Suppressor macrophage (primary cell): ENCODE measurements at places on chromosomes 13 and 19.

DNA sequence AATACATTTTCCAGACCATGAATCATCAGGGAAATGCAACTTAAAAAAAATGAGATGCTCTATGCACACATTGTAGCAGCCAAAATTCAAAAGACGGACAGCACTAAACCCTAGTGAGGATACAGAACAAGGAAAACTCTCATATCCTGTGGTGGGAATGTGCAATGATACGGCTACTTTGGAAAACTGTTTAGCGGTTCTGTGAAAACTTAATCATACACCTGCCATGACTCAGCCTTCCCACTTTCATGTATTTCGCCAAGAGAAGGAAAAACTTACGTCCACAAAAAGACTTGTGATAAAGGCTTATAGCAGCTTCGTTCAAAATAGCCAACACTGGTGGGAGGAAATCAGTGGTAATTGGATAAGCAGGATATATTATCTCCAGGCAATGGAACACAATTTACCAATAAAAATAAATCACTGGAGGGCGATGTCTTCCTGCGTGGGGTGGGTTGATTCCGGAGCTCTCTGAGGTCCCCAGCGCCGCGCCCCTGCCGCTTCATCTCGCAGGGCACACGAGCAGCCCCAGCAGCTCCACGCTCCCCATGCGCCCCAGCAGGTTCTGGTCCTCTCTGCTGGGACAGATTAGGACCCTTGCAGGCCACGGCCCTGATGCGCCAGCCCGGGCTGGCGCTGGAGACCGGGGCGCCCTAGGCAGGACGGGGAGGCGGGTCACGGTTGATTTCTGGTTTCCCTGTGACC is 97.2 kb upstream of the ARHGEF7 start:
- DNase-seq, result no peak

DNA sequence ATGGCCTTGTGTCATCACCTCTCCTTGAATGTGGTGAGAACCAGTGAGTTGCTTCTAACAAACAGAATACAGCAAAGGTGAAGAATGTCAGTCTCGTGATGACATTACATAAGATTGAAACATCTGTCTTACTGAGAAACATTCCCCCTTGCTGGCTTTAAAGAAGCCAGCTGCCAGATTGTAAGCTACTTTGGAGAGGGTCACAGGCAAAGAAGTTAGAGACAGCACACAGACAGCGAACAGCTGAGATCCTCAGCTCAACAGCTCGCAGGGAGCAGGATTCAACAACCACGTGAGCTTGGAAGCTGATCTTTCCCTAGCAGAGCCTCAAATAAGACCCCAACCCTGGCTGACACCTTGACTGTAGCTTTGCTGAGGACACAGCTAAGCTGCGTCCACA is 367.9 kb downstream of the LIG4 start:
- no peak for DNase-seq

- DNase-seq, result no peak
Measured at GRCh38 chr13:51764184-51765141, 39.5 kb downstream of the DHRS12 start.

- DNase-seq, result no peak
Measured at GRCh38 chr13:100361504-100361903, 227.1 kb downstream of the GGACT start.

GRCh38 chr19:45400192-45400591 is 4.7 kb downstream of the PPP1R13L start:
- no peak for DNase-seq

DNA sequence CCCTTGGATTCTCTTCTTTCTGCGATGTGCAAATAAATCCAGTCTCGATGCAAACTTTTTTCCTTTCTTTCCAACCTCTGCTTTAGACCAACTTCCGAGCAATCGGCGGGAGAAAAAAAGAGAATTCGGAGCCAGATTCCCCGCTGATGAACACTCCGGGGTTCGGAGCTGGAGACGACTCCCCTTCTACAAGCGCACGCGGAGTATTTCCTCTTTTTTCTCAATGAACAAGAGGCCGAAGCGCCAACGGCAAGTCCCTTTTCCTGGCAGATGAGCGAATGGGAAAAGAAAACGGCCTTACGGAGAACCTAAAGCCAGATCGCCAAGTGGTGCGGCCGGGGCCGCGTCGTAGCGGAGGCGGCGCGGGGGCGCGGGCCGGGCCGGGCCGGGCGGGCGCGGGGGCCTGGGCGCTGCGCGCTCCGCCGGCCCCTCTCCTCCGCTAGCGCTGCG is 250 bp downstream of the SPRY2 start:
- peak; percentile 89 for DNase-seq

- peak; percentile 66 for DNase-seq
Measured at GRCh38 chr13:48862572-48862971, 113.1 kb upstream of the FNDC3A start.

- no peak for DNase-seq
Measured at GRCh38 chr13:60787083-60787482, 390.1 kb downstream of the TDRD3 start.

DNA sequence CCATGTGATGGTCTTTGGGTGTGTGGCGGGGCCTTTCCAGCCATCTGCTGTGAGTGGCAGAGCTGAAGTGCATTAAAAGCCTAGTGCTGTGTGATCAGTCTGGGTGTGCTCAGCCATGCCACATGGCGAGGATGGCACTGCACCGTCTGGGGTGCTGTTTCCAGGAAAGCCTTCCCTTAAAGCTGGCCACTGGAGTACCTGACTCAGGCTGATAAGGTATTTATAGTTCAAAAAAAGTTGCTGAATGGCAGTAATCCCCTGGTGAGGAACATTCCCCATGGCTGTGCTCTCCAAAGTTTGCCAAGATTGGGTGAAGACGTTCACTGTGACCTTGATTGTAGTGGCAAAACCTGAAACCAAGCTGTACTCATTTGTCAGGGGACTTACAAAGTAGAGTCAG is 6.0 kb downstream of the GPI start:
- DNase-seq, result no peak

DNA sequence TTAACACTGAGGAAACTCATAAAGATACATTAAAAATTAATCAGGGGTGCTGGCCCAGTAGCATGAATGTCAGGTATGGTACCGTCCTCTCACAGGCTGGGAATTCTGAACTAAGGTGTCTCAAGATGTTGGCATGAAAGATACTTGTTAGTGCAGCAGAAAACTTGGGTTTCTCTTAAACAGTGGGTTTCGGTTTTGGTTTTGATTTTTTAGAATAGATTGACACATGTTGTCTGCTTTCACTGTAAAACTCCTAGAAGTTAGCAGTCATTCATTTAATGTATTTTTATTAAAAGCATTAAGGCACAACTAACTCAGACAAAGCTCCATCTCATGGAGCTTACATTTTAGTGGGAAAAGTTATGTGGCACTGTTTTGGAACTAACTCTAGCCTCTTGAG is 3.5 kb upstream of the OBI1 start:
- DNase-seq, result no peak

DNA sequence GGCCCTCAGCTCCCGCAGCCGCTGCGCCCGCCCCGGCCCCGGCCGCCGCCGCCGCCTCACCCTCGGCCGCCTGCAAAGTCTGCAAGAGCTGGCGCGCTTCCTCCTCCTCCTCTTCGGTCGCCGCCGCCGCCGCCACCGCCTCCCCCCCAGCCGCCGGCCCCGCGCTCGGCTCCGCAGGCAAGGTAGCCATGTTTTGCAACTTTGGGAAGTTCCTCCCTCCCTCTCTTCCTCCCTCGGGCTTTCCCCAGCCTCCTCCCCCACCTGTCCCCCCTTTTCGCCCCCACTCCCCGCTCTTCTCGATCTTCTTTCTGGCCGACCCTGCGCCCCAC is 433 bp downstream of the SIX5 start:
- no peak for DNase-seq

- no peak for DNase-seq
Measured at GRCh38 chr13:51978796-51979556, 32.3 kb downstream of the ATP7B start.

DNA sequence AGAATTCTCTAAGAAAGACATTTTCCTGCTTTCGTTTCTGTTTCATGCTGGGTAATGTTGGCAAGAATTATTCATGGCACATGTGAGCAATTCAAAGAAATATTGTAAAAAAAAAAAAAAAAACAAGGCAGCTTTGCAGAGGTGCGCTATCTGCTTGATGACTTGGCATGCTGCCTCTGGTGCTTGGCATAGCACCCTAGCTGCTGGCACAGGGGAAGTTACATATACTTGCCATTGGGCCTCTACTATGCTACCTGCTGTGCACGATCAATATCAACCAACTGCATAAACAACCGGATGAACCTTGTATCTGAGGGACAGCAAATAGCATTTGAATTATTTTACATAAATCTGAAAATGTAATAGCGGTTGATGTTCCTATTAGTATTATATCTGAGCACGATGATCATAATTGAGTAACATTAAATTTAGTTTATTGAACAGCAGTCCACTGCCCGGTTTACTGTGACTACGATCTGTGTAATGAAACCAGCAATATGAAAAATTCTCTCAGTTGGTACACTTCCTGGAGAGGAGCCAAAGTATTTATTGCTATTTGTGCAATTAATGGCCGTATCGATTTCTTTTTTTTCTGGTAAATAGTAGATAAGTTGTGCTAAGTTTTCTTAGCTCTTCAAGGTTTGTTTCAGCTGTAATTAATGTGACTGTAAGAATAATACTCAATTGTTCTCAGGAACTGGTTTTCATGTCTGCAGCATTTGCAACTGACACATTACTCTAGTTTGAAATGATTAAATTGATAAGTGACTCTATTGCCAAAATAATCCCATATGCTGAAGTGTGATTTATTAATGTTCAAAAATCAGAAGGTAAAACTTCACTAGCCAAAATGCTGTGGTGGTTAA is 717.3 kb downstream of the DACH1 start:
- DNase-seq, result no peak

- no peak for DNase-seq
Measured at GRCh38 chr13:31927219-31927653, 104.3 kb upstream of the FRY start.

GRCh38 chr19:9046694-9047093 is 36.5 kb upstream of the MUC16 start:
- no peak for DNase-seq

DNA sequence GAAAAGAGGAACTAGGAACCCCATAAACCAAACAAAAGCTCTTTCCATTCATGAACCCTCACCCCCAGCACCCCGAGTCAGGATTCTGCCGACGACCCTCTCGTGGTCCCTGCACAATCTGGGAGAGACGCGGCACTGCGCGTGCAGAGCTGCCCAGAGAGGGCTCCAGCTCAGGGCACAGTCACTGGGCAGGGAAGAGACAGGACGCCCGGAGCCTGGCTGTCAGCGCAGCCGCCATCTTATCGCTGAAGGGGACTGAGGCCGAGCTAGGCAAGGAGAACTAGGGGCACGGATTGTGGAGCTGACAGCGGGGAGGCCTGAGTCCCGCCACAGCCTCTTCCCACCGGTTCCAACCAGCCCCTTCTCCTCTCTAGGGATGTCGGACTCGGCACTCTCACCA is 349 bp downstream of the ZNF98 start:
- DNase-seq, result no peak

DNA sequence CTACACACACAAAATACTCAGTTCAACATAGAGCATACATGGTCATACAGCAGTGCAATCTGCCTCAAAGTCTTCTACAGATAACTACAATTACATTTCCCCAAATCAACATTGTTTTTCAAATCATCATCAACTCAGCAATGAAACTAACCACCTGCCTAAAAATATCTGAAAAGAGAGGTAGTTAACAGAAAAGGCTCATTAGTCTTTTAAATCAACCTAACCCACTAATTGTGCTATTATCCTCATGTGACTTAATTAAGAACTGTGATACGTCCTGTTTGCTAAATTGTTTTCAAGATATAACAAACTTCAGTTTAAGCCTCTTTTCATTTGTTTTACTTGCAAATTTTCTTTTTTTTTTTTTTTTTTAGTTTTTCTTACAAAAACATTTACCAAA is 65.4 kb downstream of the VWA8 start:
- DNase-seq, result no peak

- no peak for DNase-seq
Measured at GRCh38 chr13:50805805-50806204, 37.7 kb downstream of the DLEU7 start.

DNA sequence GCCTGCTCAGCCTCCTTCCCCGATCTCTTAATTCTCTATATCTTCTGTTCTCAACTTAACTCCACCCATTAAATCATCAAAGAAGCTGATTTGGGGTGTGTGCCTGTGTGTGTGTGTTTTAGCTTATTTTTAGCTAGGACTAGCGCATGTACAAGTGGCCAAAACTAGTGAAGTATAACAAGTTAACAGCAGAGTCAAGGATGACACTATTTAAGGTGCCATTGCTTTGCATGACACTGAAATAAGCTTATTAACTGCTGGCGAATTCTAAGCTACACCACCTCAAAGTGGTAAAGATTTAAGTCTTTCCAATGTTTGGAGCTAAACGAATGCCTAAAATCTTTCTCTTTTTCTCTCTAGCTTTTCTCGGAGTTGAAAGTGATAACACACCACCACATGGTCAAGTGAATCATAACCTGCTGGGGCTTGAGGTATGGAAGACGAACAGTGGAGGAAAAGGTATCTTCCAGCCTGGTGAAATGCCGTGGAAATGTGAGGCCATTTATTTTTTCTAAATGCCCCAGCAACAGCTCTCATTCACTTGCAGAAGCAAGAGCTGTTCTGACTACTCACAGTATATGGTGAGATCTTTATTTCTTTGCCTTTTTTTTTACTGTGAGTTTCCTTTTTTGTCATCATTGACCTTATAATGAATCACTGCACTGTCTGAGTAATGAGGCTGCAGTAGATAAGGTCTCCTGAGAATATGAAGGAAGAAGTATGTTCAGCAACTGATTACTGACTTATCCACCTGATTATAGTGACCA is 570.3 kb downstream of the PCDH9 start:
- no peak for DNase-seq

GRCh38 chr19:17235971-17236777 is 9.5 kb downstream of the NR2F6 start:
- peak; percentile 20 for DNase-seq

DNA sequence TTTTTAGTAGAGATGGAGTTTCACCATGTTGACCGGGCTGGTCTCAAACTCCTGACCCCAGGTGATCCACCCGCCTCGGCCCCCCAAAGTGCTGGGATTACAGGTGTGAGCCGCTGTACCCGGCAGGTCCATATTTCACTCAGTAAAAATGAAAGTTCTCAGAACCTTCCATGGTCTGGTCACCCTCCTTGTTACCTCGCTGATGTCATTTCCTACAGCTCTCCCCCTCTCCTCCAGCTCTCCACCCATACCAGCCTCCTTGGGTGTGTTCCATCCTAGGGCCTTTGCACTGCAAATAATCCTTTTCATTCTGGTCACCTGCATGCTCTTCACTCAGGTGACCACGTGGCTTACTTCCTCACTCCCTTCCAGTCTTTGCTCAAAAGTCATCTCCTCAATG is 78.2 kb upstream of the TNFSF11 start:
- DNase-seq, result no peak
